Inflammatory macrophage treated with lipopolysaccharide for 1 hour (primary cell): ENCODE measurements at places on chromosomes 5 and 9.

DNA sequence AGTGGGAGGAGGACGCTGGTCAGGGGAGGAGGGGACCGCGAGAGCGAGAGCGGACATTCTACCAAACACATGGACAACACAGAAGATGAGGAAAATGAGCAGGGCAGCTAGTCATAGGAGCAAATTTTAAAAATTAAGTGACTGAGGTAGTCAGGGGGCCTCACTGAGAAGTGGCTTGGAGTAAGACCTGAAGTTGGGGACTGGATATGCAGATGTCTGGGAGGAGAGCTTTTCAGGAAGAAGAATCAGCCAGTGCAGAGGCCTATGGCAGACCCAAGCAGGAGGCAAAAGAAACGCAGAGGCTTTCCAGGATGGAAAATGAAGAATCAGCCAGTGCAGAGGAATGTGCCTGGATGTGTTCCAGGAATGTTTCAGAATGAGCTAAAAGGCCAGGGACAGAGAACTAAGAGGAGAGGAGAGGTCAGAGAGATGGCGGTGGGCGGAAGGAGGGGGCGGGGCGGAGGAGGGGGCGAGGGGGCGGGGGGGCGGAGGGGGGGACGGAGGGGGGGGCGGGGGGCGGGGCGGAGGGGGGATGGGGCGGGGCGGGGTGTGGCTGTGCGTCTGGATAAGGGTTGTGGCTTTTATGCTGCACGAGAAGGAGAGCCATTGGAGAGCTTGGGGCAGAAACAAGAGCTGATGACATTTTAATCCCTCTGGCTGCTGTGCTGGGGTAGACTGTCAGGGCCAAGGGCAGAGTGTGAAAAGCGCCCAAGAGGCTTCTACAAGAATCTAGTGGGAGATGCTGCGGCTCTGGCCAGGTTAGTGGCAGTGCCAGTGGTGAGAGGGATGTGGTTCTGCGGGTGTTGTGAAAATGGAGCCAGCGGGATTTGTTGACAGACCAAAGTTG is 129.6 kb downstream of the KCNIP1 start:
- DNase-seq = no peak

DNA sequence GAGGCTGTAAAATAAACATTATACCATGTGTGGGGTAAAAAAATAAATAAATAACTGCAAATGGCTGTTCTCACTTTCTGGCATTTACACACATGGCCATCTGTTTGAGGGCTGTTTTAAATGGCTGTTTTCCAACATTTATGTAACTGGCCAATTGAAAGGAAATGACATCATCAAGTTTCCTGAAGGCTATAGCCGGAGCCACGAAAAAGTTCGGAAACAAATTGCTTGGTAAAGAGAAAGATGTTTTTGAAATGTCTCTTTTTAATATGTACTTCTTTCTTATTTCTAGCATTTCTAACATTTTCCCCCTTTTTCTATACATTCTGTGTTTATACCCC is 95.4 kb upstream of the DAB2 start:
- DNase-seq = no peak

- no peak for DNase-seq
Observed at GRCh38 chr9:83043597-83043996, 19.3 kb downstream of the RASEF start.

- no peak for DNase-seq
Observed at GRCh38 chr9:86632537-86632936, 278.3 kb upstream of the TUT7 start.

- no peak for DNase-seq
Observed at GRCh38 chr9:138006576-138007233, 129.1 kb downstream of the CACNA1B start.

- no peak for DNase-seq
Observed at GRCh38 chr5:1010181-1010510, 1.5 kb downstream of the NKD2 start.

DNA sequence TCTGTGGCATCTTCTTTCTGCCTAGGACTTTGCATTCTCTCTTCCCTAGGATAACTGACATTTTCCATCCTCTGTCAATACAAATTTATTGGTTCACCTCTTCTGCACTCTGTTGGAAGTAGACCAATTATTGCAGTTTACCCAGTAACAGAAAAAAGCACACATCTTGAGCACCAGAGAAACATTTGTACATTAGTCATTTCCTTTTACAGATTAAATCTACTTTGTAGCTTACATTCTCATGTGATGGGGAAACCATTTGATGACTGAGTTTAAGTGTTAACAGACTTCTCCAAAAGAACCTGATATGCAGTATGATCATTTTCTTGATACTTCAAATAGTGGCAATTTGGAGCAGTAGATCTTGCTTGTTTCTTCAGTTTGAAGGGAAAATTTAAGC is 1098.8 kb downstream of the DTWD2 start:
- DNase-seq = peak; percentile 15

- DNase-seq = no peak
Observed at GRCh38 chr9:124347968-124348358, 67.3 kb downstream of the PSMB7 start.

DNA sequence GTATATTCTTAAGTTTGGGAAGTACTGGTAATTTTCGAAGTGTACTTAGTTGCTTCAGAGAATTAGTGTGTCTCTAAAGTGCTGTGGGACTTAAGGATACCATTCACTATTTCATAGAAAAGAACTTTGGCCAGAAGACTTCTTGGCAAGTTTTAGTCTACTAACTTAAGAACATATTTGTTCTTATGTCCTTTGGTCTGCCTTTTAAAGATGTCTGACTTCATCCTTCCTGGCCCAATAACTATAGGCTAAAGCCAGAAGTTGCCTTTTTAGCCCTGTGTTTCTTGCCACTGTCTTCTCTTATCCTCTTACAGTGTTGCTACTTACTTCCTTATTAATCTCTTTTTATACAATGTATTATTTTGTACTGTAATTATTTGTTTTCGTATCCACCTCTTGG is 6.3 kb downstream of the RBM27 start:
- no peak for DNase-seq
